ENCODE measurements at places on chromosomes 3 and 15. TPM values are rescaled to one million over a fixed set of nuclear protein-coding genes. Genes with fewer than 3 reads are reported as not detected.
A peak's percentile ranks its signal among the peaks of the same experiment; 100 is the strongest.

Gene STARD9
- 2.6 TPM for total RNA-seq

Gene CACNA2D3
- 5.9 TPM for total RNA-seq

Gene GYG1
- total RNA-seq: 37.4 TPM

Gene SLC22A13
- not detected for total RNA-seq

Gene SLC28A1
- total RNA-seq: not detected

- no peaks in the 10 kb centered on the region for H3K36me3 ChIP-seq
- no peak overlapping the region for H3K4me3 ChIP-seq
- no peak for DNase-seq
- H3K4me1 ChIP-seq: no peaks in the 10 kb centered on the region
- no peak overlapping the region for H3K27ac ChIP-seq
These were observed 15.3 kb downstream of the FOXP1 start for GRCh38 chr3:71568207-71568606.

- no peaks in the 10 kb centered on the region for H3K4me1 ChIP-seq
- DNase-seq: no peak
- no peak overlapping the region for H3K4me3 ChIP-seq
- H3K27me3 ChIP-seq: no peaks in the 10 kb centered on the region
- no peak overlapping the region for H3K27ac ChIP-seq
- H3K36me3 ChIP-seq: no peaks in the 10 kb centered on the region
These were observed 7.7 kb downstream of the SUCNR1 start for GRCh38 chr3:151881137-151881536.

DNA sequence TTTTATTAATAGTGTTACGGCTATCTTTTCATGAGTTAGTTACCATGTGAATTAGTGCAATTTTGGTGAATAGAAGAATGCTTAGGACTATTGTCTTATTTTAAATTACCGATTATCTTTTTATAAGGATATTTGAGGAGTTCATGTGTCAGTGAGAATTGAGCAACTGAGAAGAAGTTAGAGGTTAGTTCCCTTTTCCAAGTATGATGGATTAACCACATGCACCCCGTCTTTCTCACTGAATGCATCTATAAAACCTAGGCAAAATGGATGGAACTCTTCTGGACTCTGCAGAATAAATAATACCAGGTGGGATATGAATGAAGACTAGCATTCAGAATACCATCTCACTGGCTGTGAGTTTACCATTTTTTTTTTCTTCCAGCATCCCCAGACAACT, 74.3 kb downstream of the TCF12 start:
- DNase-seq: no peak
- no peak overlapping the region for H3K4me3 ChIP-seq
- H3K4me1 ChIP-seq: no peaks in the 10 kb centered on the region
- H3K36me3 ChIP-seq: no peaks in the 10 kb centered on the region
- H3K27me3 ChIP-seq: no peaks in the 10 kb centered on the region
- H3K27ac ChIP-seq: no peak overlapping the region

DNA sequence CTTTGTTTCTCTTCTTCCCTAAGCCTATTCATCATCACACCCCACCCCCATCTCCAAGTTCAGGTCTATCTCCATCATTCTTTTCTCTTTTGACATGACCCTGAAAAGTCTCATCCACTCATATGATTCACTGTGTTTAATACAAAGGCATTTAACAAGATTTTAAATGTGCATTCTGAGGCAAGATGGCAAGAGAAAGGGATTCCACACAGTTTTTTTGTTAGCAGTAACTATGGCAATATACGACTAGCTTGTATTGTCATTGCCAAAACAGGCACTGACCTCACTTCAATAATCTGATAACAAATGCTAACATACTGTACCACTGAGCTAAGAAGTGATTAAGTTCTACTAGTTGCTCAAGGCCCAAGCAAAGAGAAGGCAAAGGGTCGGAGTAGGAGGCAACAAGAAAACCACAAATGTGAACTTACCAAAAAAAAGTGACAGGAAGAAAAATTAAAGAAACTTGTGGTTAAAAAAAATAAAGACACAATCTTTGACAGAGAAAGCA, 53.2 kb downstream of the FBN1 start:
- no peaks in the 10 kb centered on the region for H3K27me3 ChIP-seq
- H3K27ac ChIP-seq: no peak overlapping the region
- H3K4me1 ChIP-seq: no peaks in the 10 kb centered on the region
- no peak for DNase-seq
- no peak overlapping the region for H3K4me3 ChIP-seq

GRCh38 chr3:151283907-151284461, 5.6 kb upstream of the P2RY14 start:
- no peaks in the 10 kb centered on the region for H3K27me3 ChIP-seq
- peak overlapping the region; percentile 45 for H3K27ac ChIP-seq
- no peaks in the 10 kb centered on the region for H3K4me1 ChIP-seq
- peak; percentile 38 for DNase-seq

DNA sequence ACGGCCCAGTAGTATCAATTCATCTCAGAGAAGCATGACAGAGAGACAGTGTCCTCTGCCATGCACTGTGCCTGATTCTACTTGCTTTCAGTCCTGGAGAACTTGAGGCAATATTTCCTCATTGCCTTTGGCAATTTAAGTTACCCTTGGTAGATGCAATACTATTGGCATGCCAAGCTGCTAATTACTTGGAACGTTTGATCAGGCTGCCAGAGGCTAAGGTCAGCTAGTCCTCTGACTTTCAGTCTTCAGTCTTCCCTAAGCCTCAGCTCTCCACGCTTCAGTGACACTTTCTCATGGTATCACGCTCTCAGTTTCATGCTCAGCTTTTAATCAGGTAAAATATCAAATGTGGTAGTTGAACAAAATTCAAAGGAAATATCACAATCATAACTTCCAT, 13.1 kb upstream of the OSBPL11 start:
- DNase-seq: no peak
- H3K27ac ChIP-seq: no peak overlapping the region
- H3K4me3 ChIP-seq: no peak overlapping the region
- H3K36me3 ChIP-seq: no peaks in the 10 kb centered on the region
- no peaks in the 10 kb centered on the region for H3K27me3 ChIP-seq

DNA sequence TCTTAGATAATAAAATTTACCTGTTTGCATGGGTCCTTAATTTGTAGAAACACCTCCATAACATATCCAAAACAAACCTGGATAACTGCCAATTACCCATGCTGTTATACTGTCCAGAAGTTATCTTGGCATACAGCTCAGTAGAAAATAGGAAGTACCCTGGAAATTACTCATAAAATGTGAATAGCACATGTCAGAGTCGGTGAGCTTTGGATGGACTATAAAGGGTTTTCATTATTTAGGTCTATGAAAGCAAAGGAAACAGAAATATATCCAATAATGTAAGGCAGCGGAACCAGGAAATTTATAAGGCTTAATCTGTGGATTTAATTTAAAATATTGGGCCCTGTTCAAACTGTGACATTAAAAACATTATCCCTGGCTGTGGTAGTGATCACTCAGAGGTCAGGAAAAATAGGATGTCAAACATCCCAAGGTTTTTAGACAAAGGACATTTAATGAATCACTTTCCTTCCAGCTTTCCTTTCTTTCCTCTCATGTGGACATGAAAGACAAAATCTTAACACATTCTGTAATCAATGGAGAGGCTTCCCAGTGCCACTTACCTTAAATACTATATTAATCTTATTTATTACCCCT, 459.0 kb upstream of the DPH6 start:
- H3K4me3 ChIP-seq: no peak overlapping the region
- H3K36me3 ChIP-seq: no peaks in the 10 kb centered on the region
- H3K4me1 ChIP-seq: no peaks in the 10 kb centered on the region

DNA sequence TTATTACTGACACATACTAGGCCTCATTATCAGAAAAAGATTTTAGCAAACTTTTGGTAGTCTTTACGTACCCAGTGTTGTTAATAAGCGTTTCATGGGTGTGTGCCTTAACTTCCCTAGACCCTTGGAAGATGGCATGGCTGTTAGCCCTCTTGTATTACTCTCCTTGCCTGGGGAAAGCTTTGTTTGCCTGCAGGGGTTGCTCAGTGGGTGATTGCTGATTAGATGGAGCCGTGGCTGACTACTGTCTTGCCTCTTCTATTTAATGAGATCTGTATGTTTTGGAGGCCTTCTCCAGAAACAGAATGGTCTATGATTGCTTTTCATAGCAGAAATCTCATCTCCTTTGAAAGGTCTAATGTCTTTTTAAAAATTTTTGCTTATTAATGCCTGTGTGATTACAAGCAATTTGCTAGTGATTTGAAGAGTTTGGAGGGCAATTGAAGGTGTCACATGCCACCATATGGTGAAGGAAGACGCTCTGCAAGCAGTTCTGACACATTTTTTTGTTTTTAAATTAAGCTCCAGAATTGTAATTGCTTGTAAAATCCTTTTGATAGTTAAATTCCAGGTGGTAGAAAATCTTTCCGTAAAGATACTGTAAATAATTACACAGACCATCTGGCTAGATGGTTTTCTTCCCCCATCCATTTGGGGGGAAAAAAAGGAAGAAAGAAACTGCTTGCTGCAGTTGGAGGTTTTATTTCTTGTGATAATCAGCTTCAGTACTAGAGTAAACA, 11.4 kb upstream of the C3orf20 start:
- H3K27ac ChIP-seq: no peak overlapping the region
- peaks cover 21% of the 10 kb centered on the region for H3K36me3 ChIP-seq
- no peak for DNase-seq
- no peaks in the 10 kb centered on the region for H3K4me1 ChIP-seq
- no peak overlapping the region for H3K4me3 ChIP-seq

DNA sequence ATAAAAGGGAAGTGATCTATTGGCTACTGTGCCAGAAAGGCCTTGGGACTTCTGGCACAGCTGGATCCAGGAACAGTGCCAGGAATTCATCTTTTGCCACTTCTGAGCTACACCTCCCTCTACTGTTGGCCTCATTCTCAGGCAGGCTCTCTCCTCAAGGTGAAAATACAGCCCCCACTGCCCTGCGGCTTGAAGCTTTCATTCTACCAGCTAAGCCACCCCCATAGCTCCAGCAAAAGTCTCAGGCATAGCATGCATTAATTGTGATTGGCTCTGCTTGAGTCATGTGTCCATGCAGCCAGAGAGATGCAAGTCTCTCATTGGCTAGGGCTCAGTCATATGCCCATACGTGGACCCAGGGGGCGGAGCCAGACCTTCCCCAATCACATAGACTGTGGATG, 142.4 kb downstream of the TPRA1 start:
- H3K27me3 ChIP-seq: peaks cover 9% of the 10 kb centered on the region
- no peaks in the 10 kb centered on the region for H3K36me3 ChIP-seq
- H3K27ac ChIP-seq: no peak overlapping the region
- no peaks in the 10 kb centered on the region for H3K4me1 ChIP-seq
- H3K4me3 ChIP-seq: no peak overlapping the region
- DNase-seq: no peak

DNA sequence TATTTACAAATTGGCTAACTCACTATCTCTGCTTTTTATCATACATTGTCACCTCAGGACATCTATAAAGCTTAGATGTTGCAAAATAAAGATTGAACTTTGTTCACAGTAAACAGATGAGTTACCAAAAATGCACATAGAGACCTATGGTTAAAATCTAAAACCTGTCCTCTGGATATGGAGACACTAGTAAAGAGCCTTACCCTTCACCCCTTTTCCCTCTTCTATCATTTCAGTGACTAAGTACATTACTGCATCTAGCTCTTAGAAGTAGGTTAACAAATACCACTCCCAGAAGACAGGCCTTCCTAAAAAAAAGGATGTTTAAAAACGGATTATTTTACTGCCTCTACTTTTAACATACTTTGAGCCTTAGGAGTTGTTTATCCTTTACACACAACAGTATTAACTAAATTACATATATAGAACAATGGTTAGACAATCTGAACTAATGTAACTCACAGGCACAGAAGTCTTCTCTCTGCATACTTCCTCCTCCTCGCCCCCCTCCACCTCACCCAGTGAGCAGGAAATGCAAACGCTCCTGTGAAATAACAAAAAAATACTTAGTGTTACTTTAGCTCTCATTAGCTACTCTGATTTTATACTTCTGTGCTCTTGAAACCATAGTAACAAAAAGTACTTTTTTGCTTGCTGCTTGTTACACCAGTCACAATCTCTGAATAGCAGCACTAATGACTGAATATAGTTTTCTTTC, 23.3 kb downstream of the IREB2 start:
- no peaks in the 10 kb centered on the region for H3K36me3 ChIP-seq
- no peak overlapping the region for H3K4me3 ChIP-seq
- no peak for DNase-seq
- no peaks in the 10 kb centered on the region for H3K27me3 ChIP-seq
- H3K4me1 ChIP-seq: peaks cover 10% of the 10 kb centered on the region

DNA sequence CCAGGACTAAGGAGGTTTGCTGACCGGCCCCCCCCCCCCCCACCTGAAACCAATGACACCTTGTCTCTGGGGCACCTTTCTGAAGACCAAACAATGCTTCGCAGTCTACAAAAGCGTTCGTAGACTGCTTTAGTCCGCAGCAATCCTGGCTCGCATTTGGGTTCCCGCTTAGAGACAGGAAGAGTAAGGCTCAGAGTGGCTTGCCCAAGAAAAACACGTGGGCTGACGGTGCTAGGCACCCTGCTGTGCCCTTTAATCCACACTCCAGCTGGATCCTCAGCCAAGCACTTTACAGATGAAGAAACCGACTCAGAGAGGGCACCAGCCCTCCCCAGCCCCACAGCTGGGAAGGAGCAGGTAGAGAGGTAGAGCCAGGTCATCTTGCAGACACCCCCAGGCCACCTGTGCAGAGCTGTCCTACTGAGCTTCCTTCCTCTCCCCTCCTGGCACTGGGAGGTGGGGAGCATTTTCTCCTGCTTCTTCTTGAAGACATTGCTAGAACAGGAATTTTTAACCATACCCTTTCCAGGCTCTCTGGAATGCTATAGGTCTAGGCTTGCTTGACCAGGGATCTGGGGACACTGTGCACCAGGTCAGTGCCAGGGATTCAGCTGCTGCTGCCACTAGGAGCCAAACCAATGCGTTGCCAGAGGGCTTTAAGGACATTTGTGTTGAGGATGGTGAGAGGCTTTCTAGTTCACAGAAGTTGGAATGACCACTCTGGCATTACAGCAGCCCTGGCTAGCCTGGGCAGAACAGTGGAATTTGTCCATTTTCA, 1.0 kb upstream of the KLF15 start:
- H3K4me3 ChIP-seq: peak overlapping the region; percentile 98
- DNase-seq: peak; percentile 20
- no peaks in the 10 kb centered on the region for H3K27me3 ChIP-seq
- no peaks in the 10 kb centered on the region for H3K36me3 ChIP-seq

- no peaks in the 10 kb centered on the region for H3K27me3 ChIP-seq
- no peak for DNase-seq
- H3K4me1 ChIP-seq: no peaks in the 10 kb centered on the region
These were observed 204.9 kb downstream of the TIGIT start for GRCh38 chr3:114498539-114499370.

GRCh38 chr3:194852831-194853508, 167.3 kb downstream of the FAM43A start:
- peak overlapping the region; percentile 50 for H3K27ac ChIP-seq
- DNase-seq: peak; percentile 74
- H3K36me3 ChIP-seq: no peaks in the 10 kb centered on the region
- H3K4me3 ChIP-seq: no peak overlapping the region
- H3K4me1 ChIP-seq: peaks cover 16% of the 10 kb centered on the region

GRCh38 chr3:196739671-196740480, at the start of gene PAK2:
TSS of gene PAK2 (plus strand) at chr3:196739857. CDS start at chr3:196782647, 42,790 bp downstream.
- no peaks in the 10 kb centered on the region for H3K27me3 ChIP-seq
- H3K36me3 ChIP-seq: no peaks in the 10 kb centered on the region
- H3K4me3 ChIP-seq: peak within 1 kb of the TSS; percentile 96

GRCh38 chr15:27855137-27855536, 244.0 kb downstream of the OCA2 start:
- H3K4me1 ChIP-seq: no peaks in the 10 kb centered on the region
- H3K4me3 ChIP-seq: no peak overlapping the region
- H3K27ac ChIP-seq: no peak overlapping the region
- no peaks in the 10 kb centered on the region for H3K36me3 ChIP-seq

GRCh38 chr3:61177450-61177849, 73.8 kb downstream of the FHIT start:
- H3K4me1 ChIP-seq: no peaks in the 10 kb centered on the region
- H3K27me3 ChIP-seq: no peaks in the 10 kb centered on the region
- H3K4me3 ChIP-seq: no peak overlapping the region

Measured in prostate gland (tissue), 2 donors.